Hematopoietic multipotent progenitor cell treated with erythropoietin and hydrocortisone succinate and interleukin-3 and kit ligand, for 15 days (in vitro differentiated cells): ENCODE measurements at places on chromosomes 2 and 18.

- DNase-seq = no peak
Observed at GRCh38 chr18:78979730-78980278, at the start of gene SALL3. Gene SALL3 (plus strand): TSS chr18:78979818. CDS start chr18:78980275, 457 bp downstream.

DNA sequence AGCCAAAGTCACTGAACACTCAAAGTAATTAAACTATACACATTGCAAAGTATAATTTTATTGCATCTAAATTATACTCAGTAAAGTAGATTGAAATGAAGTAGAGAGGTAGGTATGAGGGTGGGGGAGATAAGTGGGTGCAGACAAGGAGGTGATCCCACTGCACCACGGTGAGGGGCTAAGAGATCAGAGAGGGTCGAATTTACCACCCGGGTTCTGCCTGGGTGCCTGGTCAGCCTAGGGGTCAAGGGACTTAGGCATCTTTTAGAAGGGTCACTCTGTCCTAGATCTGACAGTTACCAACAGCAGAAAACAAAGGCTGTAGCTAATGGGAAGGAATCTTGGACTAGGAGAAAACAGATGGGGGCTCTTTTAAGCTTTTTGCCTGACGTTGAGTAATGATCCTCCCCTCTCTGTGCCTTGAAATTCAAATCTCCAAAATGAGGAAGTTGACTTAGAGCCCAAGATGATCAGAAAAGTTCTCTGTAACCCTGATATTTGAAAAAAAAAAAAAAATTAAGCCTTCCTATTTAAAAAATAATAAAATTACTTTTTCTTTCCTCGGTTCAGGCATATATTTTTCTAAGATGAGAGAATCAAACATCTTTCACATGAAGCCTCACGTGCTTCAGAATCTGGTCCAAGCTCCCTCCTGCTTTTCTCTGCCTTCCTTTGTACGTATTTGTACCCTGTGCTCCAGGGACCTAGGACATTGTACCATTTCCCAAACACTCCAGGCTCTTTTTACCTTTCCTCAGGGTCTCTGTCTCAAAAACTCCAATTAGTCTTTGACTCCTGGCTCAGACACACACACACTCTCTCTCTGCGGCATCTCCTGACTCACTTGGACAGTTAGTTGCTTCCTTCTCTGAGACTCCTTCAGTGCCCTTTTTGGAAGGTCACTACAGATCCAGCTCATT is 353.9 kb downstream of the CYRIA start:
- DNase-seq = no peak

DNA sequence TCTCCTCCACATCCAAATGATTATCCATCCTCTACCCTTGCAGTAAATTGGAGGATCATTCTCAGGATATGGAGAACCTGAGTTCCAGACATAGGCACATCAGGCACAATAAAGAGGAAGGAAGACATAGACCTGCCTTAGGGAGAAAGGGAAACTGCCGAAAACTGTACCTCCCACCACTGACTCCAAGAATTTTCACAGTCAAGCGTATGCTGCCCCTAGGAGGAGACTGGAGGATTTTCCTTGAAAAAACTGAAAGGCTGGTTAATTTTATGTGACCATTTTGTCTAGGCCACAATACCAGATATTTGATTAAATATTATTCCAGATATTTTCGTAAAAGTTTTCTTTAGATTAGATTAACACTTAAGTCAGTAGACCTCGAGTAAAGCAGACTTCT is 638.5 kb upstream of the PKDCC start:
- no peak for DNase-seq

DNA sequence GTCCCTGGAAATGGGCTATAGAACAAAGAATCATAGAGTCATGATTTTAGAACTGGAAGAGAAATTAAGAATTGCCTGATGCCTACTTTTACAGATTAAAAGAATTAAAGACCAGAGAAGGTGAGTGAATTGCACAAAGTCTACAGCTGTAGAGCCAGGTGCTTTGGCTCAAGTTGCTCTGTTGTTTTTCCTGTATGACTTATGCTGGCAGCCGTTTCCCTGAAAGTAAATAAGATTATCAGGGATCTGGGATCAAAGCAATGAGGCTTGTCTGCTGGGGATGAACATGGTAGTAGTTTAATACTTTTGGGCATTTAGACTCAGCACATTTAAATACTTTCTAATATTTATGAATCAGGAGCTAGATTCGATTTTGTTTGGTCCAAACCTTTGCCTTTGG is 166.9 kb downstream of the PRPF40A start:
- no peak for DNase-seq

- DNase-seq = no peak
Observed at GRCh38 chr18:7068871-7069590, 48.6 kb downstream of the LAMA1 start.

- DNase-seq = no peak
Observed at GRCh38 chr2:136798766-136799165, 33.4 kb downstream of the THSD7B start.

- no peak for DNase-seq
Observed at GRCh38 chr2:234680688-234681619, 184.1 kb upstream of the ARL4C start.

DNA sequence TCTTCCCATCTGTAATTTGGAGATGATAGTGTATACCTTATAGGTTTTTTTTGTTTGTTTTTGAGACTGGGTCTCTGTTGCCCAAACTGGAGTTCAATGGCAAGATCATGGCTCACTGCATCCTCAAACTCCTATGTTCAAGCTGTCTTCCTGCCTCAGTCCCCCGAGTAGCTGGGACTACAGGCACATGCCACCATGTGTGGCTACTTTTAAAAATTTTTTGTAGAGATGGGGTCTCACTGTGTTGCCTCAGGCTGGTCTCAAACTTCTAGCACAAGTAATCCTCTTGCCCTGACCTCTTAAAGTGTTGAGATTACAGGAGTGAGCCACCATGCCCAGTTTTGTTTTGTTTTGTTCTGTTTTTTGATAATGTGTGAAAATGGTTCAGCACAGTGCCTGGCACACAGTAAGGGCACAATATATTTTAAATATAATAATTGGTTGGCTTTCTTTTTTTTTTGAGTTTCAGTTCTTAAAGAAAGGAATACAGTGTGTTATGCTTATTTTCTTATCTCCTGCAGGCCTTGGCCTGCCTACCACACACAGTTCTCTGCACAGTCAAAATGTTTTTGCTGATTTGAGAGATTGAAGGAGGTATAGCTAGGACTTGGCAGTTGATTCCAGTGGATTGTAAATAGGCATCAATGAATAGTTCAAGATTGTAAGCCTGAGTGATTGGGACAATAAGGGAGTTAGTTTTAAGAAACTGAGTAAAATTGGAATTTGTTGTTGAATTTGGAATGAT is 6.1 kb downstream of the ACTR3 start:
- DNase-seq = peak; percentile 28

GRCh38 chr18:52451851-52452250 is 111.9 kb downstream of the DCC start:
- no peak for DNase-seq

- no peak for DNase-seq
Observed at GRCh38 chr2:133166031-133166430, 402.2 kb downstream of the NCKAP5 start.

DNA sequence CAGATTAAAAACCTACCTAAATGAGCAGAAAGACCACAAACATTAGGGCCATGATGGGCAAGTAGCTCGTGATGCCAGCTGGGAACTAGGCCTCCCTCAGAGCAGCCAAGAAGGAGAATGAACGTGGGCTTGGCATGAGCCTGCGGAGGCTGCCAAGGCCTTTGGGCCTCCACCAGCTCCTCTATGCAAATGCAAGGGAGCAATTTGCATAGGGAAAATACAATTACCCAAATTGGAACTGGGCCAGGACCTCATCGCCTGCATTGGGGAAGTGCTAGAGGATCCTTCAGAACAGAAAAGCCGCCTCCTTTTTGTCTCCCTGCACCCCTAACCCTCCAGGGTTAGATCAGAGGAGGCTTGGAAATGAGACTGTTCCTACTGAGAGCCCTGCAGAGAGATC is 326.4 kb downstream of the SMAD2 start:
- no peak for DNase-seq

- no peak for DNase-seq
Observed at GRCh38 chr2:234690569-234691213, 193.8 kb upstream of the ARL4C start.

DNA sequence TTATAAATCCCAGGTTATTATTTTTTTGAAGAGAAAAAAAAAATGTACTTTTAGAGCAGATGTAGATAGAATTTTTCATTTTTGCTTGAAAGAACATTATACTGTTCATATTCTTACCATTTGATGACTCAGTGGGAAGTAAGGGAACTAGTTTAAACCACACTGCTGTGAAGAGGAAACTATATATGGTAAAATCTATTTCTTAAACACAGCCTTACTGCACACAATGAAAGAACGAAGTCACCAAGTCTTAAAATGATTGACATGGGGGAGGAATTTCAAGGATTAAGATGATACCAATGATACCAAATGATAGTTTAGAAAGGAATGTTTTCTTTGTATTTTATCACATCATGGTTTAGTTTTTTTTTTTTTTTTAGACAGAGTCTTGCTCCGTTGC is 5.0 kb downstream of the ACTR2 start:
- DNase-seq = no peak

DNA sequence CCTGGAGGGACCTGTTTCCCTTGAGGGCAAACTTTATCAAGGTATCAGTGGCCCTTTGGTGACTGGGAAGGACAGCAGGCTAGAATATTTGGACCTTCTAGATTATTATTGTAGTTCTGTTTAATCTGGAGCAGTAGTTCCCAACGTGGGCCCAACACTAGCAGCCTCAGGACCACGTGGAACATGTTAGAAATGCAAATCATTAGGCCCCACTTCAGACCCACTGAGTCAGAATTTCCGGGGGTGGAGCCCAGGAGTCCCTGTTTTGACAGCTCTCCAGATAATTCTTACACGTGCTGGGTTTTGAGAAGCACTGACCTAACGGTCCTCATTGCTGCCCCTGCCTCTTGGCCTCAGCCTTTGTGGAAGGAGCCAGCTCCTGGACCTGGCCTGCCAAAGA is 25.5 kb upstream of the DYNC2LI1 start:
- DNase-seq = no peak

DNA sequence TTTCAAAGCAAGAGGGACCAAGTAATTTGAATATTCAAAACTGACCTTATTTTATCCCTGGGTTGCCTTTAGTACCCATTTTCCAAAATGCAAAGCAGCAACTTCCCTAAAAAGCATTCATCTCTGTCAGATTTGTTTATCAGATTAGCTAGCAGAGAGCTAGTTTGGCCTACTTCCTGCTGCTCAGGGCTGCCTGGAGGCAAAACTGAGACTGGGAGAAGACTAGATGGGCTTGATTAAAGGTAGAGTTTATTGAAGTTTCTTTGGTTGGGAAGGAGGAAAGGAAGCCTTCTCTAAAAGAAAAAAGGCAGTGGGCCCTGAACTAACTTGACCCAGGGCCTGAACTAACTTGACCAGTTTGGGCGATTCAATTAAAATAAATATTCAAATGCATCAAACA is 426.1 kb upstream of the FAM98A start:
- no peak for DNase-seq

- DNase-seq = no peak
Observed at GRCh38 chr2:63992061-63992685, 27.1 kb downstream of the VPS54 start.

DNA sequence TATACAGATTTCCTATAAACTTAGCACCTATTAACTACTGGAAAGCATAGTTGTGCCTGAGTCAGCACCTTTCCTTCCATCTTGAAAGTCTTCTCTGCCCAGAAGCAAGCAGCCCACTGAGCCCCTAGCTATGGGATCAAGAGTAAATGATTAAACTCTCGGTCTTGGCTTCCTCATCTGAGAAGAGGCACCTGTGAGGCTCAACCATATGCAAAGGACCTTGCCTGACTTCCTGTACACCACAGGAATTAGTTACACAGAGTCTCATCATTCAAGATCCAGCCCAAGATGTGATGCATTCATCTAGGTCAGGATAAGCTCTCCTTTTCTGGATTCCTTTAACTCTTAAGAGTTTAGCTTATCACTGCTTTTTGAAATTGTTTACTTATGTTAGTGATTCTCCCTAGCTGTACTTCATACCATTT is 96.0 kb downstream of the CDH2 start:
- no peak for DNase-seq

DNA sequence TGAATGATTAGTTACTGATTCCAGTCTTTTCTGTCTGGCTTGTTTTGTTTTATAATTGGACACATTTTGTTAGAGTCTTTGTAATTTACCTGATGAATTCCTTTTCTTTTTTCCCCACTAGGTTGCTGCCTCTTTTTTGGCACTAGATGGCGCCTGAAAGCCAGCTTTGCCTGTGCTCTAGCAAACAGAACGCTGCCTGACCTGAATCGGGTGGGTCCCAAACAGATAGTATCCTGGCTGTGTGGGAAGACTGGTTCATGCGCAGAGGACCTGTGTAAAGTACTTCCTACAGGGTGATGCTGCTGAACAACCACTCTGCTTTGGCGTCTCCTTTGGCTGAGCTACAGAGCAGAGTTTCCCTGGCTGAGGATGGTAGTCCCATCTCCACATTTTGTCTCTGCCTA is 288.2 kb downstream of the IKZF2 start:
- DNase-seq = no peak

DNA sequence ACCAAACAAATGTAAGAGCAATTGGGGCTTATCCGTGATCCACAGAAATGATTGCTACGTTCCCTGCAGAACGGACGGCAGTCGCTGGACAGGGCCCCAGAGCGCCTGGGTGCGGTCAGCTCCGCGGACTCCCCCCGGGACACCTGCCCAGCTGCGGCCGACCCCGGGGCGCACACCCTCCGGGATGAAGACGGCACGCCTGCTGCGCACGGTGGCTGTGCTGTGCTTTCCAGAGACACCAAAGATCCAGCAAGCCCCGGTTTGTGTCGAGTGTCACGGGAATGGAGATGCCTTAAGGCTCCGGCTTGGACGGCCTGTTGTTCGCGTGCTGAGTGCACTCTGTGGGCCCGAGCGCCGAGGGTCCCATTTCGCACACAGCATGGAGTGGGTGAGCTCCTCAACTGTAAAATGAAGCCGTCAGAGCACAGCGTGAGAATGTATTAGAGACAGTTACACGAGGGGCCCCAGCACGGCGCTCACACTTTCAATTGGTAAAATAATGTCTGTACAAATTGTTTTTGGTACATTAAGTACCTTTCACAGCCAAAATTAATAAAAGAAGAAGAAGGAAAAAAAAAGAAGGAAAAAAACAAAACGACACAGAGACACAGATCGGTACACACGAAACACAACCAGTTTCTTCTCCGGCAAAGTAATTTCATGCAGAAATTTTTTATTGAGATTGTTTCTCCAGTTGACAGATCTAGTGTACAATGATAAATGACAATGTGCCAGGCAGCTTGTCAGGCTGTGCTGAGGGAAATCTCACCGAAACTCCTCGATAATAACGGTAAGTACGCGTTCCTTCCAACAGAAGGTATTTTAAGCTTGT is 615.8 kb upstream of the SALL3 start:
- no peak for DNase-seq
